ENCODE measurements at places on chromosomes 2 and 18.

GRCh38 chr2:204869132-204869823 lies 324.0 kb downstream of the PARD3B start:
- no peak for DNase-seq

GRCh38 chr18:9708057-9708433 lies at the start of gene RAB31:
RAB31 (plus strand) TSS chr18:9708301; CDS start chr18:9708406, 105 bp downstream.
- DNase-seq: peak; percentile 89

DNA sequence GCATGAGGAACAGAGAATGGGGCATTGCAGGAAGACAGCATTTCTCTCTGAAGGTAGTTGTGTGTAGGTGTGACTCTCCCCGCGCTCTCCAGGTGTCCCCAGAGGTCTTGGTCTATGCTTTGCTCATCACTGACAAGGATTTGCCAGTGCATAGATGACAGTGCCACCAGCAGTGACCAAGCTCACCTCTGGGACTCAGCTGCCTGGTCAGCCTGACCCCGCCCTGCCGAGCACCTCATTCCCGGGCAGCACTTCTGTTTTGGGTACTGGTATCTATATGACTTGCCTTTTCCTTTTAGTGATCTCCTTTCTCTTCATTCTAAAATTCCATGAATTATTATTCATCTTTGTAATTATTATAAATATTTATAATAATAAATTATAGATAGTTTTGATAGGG lies 59.1 kb downstream of the GBX2 start:
- DNase-seq: no peak

- no peak for DNase-seq
Observed at GRCh38 chr2:19857806-19858205, 44.0 kb downstream of the TTC32 start.

DNA sequence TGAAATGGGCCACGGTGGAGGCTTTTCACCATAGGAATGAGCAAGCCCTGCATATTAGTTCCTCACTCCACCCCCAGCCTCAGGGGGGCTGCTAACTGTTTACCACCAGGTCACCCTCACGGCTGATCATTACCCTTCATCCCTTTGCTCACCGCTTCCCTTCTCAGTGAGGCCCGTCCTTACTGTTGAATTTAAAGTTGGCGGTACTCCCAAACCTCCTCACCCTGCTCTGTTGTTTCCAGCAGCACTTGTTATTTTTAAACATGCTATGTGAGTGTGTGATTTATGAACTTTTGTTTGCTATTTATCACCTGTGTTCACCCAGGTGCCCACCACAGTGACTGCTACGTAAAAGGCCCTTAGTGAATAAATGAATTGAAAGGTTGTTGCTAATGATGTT lies 243.6 kb downstream of the ZNF407 start:
- no peak for DNase-seq

GRCh38 chr2:169961911-169962310 lies 134.7 kb downstream of the UBR3 start:
- DNase-seq: no peak

DNA sequence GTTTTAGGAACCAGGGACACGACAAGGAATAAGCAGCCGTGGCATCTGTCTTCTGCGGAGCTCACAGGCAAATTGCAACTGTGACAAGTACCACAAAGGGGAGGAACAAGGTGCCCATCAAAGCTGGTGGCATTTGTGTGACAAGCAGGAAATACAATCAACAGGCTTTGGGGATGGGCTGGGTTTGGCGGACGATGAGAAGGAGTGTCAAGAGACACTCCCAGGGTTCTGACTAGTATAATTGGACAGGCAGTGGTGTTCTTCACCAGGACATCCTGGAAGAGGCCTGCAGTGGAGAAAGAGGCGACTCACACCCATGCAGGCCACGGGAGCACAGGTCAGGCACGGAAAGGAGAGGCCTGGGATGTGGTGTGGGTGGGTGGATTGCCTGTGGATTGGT lies 14.2 kb upstream of the SPATA3 start:
- no peak for DNase-seq

GRCh38 chr2:95234286-95234785 lies 27.0 kb downstream of the ZNF892 start:
- DNase-seq: no peak

All from right cardiac atrium (tissue), 5 donors.